ENCODE measurements at places on chromosomes 5 and 9.

GRCh38 chr5:40093550-40093949 lies 586.2 kb upstream of the PTGER4 start:
- no peak for DNase-seq

- DNase-seq = no peak
Observed at GRCh38 chr9:109118808-109119438, 824 bp downstream of the TMEM245 start.

GRCh38 chr5:177553671-177554429 lies 513 bp downstream of the FAM193B start:
- peak; percentile 18 for DNase-seq

GRCh38 chr9:110133059-110133458 lies 74.9 kb downstream of the C9orf152 start:
- DNase-seq = no peak

DNA sequence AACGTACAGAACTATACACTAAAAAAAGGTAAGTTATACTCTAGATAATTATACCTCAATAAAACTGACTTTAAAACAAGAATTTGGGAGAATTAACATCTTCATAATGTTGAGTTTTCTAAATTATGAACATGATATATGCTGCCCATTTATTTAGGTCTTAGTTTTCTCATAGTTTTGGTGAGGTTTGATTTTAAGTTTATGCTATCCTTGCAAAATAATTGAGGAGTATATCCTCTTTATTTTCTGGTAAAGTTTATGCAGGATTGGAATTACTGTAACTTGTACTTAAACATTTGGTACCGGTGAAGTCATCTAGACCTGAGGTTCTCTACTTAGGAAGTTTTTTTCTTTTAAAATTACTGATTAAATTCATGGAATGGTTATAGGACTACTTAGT lies 38.9 kb upstream of the RNU6ATAC start:
- DNase-seq = no peak

DNA sequence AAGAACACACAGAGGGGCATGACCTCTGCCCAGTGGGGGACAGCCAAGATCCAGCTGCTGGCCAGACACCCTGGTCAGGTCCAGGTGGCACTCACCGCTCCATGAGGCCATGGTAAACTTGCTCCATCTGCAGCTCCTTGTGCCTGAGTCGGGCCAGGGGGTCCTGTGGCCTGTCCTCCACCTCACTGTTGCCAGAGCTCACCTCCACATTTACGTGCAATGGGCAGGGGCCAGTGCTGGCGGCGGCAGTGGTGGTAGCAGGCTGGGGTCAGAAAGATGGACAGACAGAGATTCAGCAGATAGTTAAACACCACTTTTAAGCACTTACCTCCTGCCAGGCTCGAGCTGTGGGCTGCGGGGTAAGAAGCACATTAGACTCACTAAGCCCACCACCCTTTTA lies 28.0 kb downstream of the AKNA start:
- DNase-seq = no peak

DNA sequence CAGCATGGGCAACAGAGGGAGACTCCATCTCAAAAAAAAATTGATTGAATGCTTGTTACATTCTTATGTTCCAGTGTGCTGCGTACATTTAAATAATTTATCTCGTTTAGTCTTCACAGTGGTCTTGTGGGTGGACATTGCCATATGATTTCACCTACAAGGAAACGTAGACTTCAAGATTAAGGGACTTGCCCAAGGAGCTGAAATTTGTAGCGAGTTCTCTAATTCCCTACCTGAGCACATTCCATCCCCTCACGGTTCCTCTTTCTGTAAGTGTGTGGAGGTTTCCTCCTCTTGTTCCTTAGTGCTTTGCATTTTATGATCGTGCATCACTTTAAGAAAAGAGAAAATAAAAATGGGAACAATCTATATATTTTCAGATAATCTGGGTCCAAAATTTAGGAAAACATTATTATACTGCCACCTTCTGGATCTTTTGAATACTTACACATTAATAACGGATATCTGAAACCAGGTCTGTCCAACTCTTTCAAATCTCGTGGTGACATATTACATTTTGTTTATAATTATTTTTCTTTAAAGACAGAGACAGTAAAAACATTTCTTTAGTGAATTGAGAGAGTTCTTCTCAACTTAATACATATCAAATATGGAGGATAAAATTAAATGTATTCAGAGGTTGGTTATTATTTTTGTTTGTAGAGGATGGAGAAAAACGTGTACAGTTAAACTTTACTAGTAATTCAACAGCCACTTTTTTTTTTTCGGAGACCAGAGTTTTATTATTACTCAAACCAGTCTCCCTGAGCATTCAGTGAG lies 29.9 kb upstream of the C7 start:
- DNase-seq = no peak
